IMR-90 (cell line): ENCODE measurements at places on chromosomes 3 and 15. TPM values are rescaled to one million over a fixed set of nuclear protein-coding genes. Genes with fewer than 3 reads are reported as not detected.

EPHB3 gene
- 2.2 and 2.9 TPM in 2 replicates for polyA plus RNA-seq

ANKUB1 gene
- not detected in 2 replicates for polyA plus RNA-seq

TNIK gene
- 2.8 and 3.4 TPM in 2 replicates for polyA plus RNA-seq

IGSF11 gene
- polyA plus RNA-seq, result 0.06 TPM in 1 of 2 replicates, not detected in the other

CXCR6 gene
- not detected in 2 replicates for polyA plus RNA-seq

CD200R1L gene
- not detected in 2 replicates for polyA plus RNA-seq

RMDN3 gene
- polyA plus RNA-seq, result 23.4 and 25.7 TPM in 2 replicates

VGLL3 gene
- polyA plus RNA-seq, result 46.2 and 71.4 TPM in 2 replicates

FAIM gene
- polyA plus RNA-seq, result 2.5 and 3.4 TPM in 2 replicates

LHFPL4 gene
- not detected in 2 replicates for polyA plus RNA-seq

CMTM8 gene
- polyA plus RNA-seq, result 0.15 and 0.20 TPM in 2 replicates

STX19 gene
- not detected in 2 replicates for polyA plus RNA-seq

C3orf22 gene
- not detected in 2 replicates for polyA plus RNA-seq

WWTR1 gene
- 65.3 and 66.9 TPM in 2 replicates for polyA plus RNA-seq

DGKG gene
- polyA plus RNA-seq, result 1.2 and 1.8 TPM in 2 replicates

SERINC4 gene
- 0.09 TPM in 1 of 2 replicates, not detected in the other for polyA plus RNA-seq

SLC51B gene
- polyA plus RNA-seq, result 0.16 TPM in 1 of 2 replicates, not detected in the other

ASB14 gene
- not detected in 2 replicates for polyA plus RNA-seq

GOLGA6B gene
- not detected in 2 replicates for polyA plus RNA-seq

FHIT gene
- polyA plus RNA-seq, result 0.07 TPM in 1 of 2 replicates, not detected in the other

IGDCC3 gene
- polyA plus RNA-seq, result 0.19 and 0.32 TPM in 2 replicates

DAZL gene
- polyA plus RNA-seq, result not detected in 2 replicates

BCL2A1 gene
- polyA plus RNA-seq, result 2.2 and 2.3 TPM in 2 replicates

FSIP1 gene
- 0.03 and 0.10 TPM in 2 replicates for polyA plus RNA-seq

HYAL1 gene
- 0.29 and 0.32 TPM in 2 replicates for polyA plus RNA-seq

CCNB2 gene
- 45.2 and 54.6 TPM in 2 replicates for polyA plus RNA-seq

FOXB1 gene
- not detected in 2 replicates for polyA plus RNA-seq

TNFSF10 gene
- 0.63 and 0.79 TPM in 2 replicates for polyA plus RNA-seq

MESP2 gene
- 0.32 and 0.34 TPM in 2 replicates for polyA plus RNA-seq

FBN1 gene
- 130 and 134 TPM in 2 replicates for polyA plus RNA-seq

IGSF10 gene
- 0.03 and 0.07 TPM in 2 replicates for polyA plus RNA-seq

HIGD2B gene
- not detected in 2 replicates for polyA plus RNA-seq

DTX3L gene
- 3.0 and 4.1 TPM in 2 replicates for polyA plus RNA-seq

CFAP100 gene
- not detected in 2 replicates for polyA plus RNA-seq

KNG1 gene
- not detected in 2 replicates for polyA plus RNA-seq

TM4SF4 gene
- 0.60 and 0.67 TPM in 2 replicates for polyA plus RNA-seq

KIF15 gene
- 2.9 and 3.7 TPM in 2 replicates for polyA plus RNA-seq
